Endothelial cell (in vitro differentiated cells): ENCODE measurements at places on chromosomes 7 and 10.

- peak; percentile 23 for DNase-seq
These were observed 34.5 kb downstream of the MKI67 start for GRCh38 chr10:128091636-128092210.

DNA sequence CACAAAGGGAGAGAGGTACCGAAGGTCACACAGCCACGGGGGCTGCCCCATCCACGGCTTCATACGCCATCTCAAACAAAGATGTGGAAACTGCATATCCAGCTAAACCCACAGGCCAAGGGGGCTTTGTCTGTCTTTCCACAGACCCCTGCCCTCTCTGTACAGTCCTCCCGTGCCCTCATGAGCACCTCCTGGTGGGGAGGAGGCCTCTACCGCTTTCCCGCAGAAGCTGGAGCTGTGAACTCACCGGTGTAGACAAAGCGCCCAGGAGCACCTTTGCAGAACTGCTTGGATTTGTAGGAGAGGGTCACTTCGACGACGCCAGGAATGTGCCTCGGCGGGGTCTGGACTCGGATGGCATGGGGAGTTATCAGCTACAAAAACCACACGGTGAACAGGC, 97.2 kb downstream of the EBF3 start:
- DNase-seq, result no peak

- no peak for DNase-seq
These were observed 1.2 kb downstream of the PRRT4 start for GRCh38 chr7:128360359-128360678.

GRCh38 chr7:81638198-81638597, 131.6 kb downstream of the HGF start:
- DNase-seq, result no peak

GRCh38 chr7:50662041-50662694, 97.0 kb upstream of the DDC start:
- no peak for DNase-seq

GRCh38 chr10:118272149-118272721, 69.9 kb downstream of the FAM204A start:
- no peak for DNase-seq

DNA sequence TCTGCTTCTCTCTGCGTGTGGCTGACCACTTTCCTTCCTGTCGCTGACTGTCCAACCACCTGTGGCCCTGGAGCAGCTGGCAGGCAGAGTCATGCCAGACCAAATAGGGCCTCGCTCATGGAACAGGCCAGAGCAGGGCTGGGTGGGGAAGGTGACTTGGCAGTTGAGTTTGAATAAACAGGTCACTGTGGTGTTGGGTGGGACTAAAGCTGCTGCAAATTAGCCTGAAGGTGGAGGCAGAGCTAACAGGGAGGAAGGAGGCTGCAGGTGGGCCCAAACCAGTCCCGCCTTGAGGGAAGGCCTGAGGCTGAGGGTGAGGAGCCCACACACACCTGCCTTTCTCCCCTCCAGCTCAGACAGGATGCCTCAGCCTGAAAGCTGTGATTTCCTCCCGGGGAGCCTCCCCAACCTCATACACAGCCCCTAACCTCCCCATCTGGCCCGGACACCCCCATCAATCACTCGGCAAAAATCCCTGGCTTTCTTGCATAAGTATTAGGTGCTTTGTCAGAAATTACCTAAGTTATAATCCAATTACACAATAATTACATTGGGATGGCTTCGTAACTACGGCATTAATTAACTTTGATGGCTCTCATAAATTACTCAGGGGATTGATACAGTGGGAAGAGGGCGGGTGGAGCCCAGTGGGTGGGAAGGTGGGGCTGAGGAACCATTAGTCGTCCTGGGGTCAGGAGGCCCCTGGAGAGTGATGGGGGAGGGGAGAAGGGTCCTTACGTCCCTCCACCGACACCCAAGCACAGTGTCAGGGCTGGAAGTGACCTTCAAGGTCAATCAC, 97.7 kb upstream of the PCBD1 start:
- DNase-seq, result no peak

- DNase-seq, result no peak
These were observed 381.1 kb downstream of the SDK1 start for GRCh38 chr7:3682028-3682710.

DNA sequence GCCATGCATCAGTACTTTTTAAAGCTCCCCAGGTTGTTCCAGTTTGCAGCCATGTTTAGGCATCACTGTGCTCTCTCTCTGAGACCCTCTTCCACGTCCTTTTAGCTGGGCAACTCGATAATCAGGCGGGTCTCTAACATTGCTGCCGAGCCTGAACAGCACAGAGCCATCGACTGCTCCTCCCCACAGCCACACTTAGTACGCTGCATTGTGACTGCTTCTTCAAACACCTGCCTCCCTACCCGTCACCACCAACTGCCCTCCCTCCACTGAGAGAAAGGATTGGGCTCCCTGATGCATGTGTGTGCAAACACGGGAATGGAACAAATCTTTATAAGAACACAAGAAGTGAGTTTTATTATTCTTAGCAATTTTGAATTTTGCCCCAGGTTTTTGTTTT, 11.4 kb upstream of the TACR2 start:
- no peak for DNase-seq

GRCh38 chr7:106009503-106010226, 46.6 kb downstream of the CDHR3 start:
- peak; percentile 85 for DNase-seq

GRCh38 chr7:147196481-147196880, 1079.9 kb downstream of the CNTNAP2 start:
- DNase-seq, result no peak

DNA sequence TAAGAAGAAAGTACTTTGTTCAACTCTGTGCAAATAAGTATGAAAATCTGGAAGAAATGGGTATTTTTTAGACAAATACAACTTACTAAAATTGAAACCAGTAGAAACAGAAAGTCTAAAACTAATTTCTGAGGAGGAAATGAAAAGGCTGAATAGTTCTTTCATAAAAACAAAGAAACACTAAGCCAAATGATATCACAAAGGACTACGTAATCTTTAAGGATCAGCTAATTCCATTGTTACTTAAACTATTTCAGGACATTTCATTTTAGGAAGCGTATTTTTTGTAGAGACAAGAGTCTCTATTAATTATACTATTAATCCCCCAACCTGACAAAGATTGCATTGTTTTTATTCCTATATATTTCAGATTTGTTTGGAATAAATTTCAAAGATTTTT, 11.2 kb upstream of the CCSER2 start:
- no peak for DNase-seq

- no peak for DNase-seq
These were observed 6.4 kb downstream of the NKX2-3 start for GRCh38 chr10:99539120-99539519.

DNA sequence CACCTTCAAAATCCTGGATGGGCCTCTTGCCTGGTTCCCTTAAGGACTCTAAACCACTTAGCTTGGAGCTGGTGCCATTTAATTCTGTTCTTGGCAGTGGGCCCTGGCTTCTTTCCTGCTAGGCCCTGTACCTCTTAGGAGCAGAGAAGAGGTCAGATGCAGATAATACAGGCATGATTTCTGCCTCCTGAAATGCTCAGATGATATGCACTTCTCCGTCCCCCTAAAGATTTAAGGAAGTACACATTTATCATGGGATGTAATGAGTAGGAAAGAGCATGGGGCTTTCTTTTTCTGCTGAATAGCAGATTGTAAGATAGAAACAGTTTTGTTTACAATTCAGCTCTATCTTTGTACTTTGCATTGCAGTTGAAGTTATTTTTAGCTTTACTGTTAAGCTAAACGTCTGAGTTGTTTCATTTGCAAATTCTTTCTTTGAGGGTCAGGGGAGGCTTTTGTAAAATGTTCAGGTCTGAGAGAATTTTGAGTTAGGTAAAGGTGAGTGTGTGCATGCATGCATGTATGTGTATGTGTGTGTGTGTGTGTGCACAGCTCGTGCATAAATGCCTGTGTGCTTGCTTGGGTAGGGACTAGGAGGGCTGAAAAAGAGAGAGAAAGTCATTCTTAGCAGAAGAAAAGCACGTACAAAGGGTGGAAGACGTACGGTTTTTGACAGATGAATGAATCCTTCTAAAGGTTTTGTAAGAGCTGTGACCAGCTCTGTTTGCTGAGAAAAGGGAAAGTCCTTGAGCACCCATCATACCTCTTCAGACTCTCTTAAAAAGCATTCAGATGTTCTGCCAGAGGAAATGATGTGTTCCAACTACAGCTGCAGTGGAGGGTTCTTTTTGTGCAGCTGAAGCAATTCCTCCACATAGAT, 364.2 kb downstream of the AUTS2 start:
- no peak for DNase-seq

DNA sequence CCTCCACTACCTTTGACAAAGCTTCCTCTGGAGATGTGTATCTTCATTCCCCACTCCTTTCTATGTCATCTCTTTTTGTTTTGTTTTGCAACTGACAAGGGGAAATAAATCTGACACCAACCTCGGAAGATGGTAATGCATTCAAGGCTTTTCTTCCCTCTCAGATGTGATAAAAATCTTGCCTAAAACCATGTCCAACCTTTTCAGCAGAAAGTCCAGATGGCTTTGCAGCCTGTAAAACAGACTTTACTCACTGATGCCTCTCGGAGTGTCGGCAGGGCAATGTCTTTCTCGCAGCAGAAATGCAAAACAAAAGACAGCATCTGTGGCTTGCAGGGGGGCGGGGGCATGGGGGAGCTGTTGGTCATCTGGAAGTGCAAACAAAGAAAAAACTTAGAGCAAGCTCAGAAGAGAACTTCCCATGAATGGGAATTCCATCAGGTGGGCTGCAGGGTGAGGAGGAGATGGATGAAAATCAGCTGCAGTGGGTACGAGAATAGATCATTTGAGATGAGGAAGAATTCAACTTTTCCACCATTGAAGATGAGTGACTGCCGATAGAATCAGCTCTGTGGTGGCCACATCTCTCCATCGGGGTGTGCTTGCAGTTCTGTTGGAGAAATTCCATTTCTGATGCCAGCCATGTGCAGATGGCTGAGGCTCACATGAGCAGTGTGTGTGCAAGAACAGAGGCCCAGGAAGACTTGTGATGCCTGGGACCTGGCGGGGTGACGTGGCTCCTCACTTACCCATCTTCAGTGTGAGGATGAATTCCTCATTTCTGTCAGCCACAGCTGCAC, 237.7 kb downstream of the WDR37 start:
- no peak for DNase-seq

- peak; percentile 29 for DNase-seq
These were observed 3.0 kb upstream of the LIPK start for GRCh38 chr10:88702848-88703597.

DNA sequence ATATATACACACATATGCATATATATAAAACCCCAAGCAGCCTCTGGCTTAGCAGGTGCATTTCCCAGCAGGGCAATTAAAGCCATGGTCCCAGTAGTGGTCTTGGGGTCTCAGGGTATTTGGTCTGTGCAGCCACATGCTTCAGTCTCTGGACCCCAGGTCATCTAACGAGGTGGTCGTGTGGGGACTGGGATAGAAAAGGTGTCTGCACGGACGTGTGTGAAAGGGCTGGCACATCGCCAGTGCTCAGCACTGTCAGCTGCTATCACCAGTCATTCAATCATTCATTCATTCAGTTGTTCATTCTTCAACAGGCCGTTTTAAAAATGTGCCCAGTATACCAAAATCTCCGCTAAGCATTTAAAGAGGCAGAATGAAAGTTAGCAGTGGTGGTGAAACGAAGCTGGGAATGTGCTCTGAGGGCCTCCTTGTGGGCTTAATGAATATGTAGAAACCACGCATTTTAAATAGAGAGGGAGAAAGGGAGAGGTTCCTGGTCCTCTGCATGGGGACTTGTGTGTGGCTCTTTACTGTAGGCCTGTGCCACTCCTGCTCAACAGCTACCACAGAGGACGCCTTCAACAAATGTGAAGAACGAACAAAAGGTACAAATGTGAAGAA, 170.4 kb downstream of the EGFR start:
- DNase-seq, result no peak

DNA sequence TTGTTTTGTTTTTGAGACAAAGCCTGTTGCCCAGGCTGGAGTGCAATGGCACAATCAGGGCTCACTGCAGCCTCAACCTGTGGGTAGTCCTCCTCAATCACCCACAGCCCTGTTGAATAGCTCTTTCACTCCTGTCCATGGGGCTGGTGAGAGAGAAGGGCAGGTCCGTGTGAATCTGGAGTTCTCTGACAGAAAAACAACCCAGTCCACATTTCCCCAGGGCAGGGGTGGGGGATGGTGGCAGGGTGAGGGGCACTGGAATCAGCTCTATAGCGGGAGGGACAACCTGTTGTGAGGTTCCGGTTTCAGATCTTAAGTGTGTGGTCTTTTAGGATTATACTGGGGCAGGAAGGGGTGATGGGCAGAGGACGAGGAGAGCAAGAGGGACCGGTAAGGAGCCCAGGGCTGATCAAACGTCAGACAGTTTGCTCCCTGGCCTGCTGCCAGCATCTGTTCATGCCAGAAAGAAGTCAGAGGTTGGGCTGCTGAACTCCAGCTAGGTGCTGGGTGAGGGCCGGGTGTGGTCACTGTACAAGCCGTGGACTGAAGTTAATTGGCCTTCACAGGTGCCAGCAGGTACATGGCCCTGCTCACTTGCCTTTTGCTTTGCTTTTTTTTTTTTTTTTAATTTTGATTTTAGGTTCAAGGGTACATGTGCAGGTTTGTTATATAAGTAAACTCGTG, 33.2 kb upstream of the MKRN1 start:
- no peak for DNase-seq

DNA sequence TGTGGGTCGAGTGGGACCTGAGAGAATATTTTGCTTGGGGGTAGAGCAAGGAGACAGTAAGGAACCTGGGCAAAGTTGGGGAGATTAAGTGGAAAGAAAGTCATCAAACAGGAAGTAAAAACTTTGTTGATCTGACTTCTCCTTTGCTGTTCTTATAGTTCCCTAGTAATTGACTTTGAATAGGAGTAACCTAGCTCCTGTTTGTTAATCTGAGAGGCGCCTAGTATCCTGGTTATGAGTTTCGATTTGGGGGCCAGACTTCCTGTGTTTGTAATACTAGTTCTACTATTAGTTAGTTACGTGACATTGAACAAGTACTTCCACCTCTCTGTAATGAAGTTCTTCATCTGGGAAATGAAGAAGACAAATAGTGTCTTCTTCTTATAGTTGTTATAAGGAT, 99.1 kb downstream of the ZNF365 start:
- DNase-seq, result no peak

DNA sequence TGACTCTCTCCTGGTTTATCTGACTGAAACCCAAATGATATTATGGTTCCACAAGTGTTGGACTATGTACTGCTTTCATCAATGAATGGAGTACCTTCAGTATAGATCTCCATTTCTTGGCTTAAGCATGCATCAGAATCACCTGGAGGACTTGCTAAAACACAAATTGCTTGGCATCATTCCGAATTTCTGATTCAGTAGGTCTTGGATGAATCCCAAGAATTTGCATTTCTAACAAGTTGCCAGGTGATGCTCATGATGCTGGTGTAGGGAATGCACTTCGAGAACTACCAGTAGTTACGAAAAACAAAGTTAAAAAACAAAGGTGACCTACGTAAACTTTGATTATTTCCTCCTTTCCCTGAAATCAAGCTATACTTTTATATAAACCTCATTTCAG, 119.0 kb upstream of the FEZF1 start:
- no peak for DNase-seq

- DNase-seq, result no peak
These were observed 44.9 kb downstream of the INSYN2A start for GRCh38 chr10:127151541-127151940.

GRCh38 chr7:94130716-94131115, 126.6 kb upstream of the BET1 start:
- DNase-seq, result no peak
